ENCODE measurements at places on chromosomes 1 and 21.
A peak's percentile ranks its signal among the peaks of the same experiment; 100 is the strongest.

DNA sequence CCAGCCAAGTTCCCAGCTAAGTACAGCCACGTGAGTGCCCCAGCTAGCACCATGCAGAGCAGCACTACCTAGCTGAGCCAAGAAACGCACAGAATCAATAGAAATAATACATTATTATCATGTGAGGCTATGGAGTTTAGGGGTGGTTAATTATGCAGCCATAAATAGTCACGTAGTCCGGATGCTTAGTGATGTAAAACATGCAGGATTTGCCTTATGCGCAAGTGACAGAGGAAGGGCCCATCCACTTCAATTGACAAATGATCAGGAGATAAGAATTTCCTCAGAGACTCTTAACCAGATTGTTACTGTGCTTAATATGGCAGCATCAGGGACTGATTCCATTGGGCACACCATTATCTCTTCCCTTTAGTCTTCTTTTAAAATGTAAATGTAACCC lies 44.8 kb upstream of the DUSP10 start:
- DNase-seq: no peak

DNA sequence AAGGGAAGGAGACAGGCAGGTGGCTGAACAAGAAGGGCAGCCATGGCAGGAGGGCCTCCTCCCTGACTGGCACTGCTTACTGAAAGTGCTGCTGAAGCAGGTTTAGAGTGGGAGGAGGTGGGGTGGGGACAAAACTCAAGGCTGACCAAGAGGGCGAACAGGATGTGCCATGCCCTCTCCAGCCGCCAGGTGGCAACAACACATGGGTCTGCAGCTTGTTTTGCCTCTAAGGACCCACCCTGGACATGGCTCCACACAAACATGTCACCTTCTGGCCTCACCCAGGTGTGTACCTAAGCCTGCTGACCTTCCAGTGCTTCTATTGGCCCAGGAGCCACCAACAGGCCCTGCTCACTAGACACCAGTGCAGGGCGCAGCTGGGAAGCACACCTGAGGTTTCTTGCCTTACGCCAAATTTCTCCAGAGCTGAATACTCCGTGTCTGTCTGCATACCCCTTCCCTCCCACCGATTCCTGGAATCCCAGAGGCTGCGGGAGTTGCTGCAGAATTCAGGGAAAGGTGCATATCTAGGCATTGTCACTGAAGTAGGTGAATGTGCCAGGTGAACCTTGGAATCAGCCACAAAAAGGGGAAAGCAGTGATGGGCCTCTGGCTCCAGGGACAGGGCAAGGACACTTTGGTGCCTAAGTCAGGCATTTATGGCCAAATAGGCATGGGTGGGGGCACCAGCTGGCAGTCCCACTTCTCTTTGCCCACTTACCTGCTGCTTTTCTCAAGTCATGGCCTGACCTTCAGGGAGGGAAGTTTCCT lies 5.3 kb downstream of the PSRC1 start:
- peak; percentile 82 for DNase-seq

GRCh38 chr21:45979141-45979631 lies 2.4 kb upstream of the COL6A1 start:
- DNase-seq: no peak

GRCh38 chr1:67463298-67463955 lies 33.2 kb upstream of the SERBP1 start:
- no peak for DNase-seq

DNA sequence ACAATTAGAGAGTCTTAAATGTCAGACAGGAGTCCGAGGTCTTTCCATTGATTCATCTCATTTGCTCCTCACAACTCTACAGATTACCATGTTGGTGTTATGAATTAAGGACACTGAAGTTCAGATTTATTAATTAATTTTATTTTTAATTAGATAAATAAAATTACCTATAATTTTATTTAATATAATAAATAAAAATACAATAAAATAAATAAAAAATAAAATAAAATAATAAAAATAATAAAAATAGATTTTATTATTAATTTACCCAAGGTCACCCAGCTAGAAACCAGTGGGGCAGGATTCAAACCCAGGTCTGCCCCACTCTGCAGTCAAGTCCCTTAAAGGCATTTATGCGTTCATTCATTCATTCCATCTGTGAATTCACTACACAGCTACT lies 72.2 kb downstream of the VWA5B1 start:
- DNase-seq: no peak

DNA sequence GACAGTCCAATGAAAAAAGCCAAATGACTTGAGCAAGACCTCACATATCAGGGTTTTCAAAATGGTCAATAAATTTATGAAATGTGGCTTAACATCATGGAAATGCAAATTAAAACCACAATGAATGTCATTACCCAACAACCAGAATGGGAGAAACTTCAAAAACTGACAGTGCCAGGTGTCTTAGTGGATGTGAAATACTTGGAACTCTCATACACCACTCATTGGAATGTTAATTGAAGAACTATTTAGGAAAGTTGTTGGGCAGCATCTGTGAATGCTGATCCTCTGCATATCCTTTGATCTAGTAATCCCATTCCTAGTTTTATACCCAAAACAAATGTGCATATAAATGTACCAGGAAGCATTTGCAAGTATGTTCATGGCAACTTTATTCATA lies 19.2 kb upstream of the BACH1 start:
- no peak for DNase-seq

- DNase-seq: peak; percentile 16
Observed at GRCh38 chr1:162538815-162539431, 22.6 kb upstream of the UAP1 start.

DNA sequence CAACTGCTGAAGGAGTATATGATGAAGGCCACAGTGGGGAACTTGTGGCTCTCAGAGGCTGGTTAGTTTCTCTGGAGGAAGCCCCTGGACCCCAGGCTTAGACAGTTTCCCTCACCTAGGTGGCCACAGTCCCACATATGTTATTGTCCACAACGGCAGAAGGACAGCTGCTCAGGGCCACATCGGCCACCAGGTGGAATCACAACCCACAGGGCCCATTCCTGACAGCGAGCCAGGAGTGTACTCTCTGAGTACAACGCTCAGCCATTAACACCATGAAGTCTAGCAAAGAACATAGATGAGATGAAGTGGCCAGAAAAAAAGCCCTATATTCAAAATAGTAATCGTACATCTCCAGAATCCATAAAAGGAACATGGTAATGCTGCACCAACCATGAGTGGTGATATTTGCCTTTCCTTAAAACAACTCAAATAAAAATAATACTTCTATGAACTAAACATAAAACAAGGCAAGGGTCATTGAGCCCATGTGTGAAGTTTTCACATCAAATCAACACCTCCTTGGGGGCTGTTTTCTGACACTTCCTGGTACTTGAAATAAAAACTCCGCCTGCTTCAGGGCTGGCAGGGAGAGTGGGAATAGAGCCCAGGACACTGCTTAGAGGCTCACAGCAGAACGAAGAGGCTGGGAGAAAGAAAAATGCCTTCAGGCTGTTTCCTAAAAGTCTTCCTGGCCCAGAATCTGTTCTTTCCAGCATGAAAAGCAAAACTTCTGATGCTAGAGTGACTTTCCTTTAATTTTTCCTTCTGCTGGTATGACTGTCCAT lies 383.3 kb downstream of the HHAT start:
- DNase-seq: no peak

GRCh38 chr1:210263963-210264362 lies 31.4 kb downstream of the SERTAD4 start:
- no peak for DNase-seq

- DNase-seq: no peak
Observed at GRCh38 chr1:27554759-27555699, 48.9 kb downstream of the AHDC1 start.

- DNase-seq: no peak
Observed at GRCh38 chr1:115458426-115459114, 120.5 kb upstream of the NGF start.

DNA sequence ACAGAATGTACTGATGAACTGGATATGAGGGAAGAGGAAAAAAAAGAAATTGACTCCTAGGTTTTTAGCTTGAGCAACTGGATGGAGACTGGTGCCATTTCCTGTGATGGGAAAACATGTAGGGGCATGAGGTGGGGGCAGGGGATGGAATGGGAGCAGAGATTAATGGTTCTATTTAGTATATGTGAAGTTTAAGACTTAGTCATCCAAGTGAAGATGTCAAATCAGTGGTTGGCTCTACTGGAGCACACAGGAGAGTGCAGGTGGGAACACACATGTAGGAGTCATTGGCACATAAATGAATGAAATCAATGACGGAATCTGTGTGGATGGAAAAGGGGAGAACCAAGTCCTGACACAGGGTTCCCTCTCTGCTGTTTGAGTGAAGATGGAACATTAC lies 224.4 kb upstream of the COA6 start:
- no peak for DNase-seq
